ENCODE measurements at places on chromosomes 16 and 17.

GRCh38 chr16:56047307-56048234 is 143.7 kb upstream of the GNAO1 start:
- DNase-seq = peak; percentile 24

- peak; percentile 77 for DNase-seq
Measured at GRCh38 chr17:39660397-39661385, 4.5 kb upstream of the TCAP start.

- DNase-seq = no peak
Measured at GRCh38 chr17:59244081-59244480, 23.8 kb downstream of the GDPD1 start.

DNA sequence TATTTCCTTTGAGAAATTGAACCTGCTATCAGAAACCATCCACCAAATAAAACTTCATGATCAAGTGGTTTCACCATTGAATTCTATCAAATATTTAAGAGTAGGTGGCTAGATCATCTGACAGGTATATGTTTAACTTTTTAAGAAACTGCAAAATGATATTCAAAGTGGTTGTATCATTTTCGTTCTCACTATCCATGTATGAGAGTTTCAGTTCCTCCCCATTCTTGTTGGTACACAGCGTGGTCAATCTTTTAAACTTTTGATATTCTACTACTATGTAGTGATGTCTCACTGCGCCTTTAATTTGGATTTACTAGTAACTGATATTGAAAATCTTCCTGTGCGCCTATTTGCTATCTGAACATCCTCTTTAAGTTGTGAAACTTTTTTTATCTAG is 163.7 kb downstream of the CYB561 start:
- no peak for DNase-seq

GRCh38 chr16:79592186-79592585 is 8.4 kb downstream of the MAF start:
- DNase-seq = no peak

DNA sequence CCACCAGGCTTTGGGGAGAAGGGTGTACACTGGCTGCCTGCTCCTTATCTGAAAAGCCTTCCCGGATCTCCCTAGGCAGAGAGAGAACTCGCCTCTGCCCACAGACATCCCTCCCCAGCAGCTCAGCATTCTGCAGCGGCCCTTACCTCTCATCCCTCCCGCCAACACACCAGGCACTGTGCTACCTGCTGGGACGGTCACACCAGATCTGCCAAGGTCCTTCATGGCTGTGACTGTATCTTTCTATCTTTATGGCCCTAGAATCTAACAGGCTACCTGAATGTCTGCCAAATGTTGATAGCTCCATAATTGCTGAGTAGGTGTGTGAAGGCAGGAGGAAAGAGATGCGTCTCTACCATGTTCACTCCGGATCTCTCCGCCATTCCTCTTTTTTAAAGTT is 7.9 kb downstream of the TSNAXIP1 start:
- no peak for DNase-seq

DNA sequence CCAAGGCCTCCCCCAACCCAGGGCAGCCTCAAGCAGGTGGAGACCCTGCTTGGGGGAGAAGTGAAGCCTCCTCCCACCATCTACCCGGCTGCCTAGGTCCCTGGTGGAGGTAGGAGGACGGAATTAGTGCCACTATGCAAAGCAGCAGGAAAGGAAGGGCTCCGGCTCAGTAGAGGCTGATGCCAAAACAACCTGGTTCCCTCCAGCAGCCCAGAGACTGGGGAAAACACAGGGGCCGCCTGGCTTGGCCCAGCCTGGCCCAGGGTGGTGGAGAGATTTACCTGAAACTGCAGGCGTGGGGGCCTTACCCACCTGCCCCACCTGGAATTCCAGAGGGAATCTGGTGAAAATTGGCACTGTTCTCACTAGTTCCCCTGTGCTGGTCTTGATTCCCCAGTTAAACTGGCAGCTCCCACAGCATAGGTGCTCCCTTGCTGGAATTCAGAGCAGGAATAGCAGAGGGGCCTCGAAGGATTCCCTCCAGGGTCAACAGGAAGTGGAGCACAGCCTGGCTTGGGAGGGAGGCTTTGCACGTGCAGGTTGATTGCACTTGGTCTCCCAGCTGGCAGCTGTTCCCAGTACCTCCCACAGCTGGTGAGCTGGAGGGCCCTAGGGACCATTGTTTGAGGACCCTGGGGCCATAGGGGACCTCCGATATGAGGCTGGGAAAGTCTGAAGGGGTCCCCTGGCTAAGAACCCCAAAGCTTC is 4.5 kb downstream of the CD79B start:
- no peak for DNase-seq

DNA sequence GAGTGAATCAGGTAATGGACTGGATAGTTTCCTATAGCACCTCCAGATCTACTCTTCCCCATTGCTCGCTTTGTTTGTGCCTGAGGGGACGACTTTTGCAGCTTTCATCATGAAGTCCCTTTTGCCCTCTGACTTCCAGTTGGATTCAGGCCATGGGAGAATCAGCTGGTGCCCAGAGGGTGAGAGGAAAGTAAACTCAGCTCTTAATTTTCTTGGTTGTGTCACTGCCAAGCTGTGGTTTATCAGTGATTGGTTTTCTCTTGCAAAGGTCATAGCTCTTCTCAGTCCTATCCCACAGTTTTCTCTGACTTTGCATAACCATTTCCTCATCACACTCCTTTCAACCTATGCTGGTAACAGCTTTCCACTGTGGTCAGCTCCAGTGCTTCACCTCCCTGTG is 200.1 kb downstream of the KCNJ2 start:
- DNase-seq = no peak

GRCh38 chr16:88730632-88731607 is 24.6 kb downstream of the CTU2 start:
- DNase-seq = peak; percentile 90

DNA sequence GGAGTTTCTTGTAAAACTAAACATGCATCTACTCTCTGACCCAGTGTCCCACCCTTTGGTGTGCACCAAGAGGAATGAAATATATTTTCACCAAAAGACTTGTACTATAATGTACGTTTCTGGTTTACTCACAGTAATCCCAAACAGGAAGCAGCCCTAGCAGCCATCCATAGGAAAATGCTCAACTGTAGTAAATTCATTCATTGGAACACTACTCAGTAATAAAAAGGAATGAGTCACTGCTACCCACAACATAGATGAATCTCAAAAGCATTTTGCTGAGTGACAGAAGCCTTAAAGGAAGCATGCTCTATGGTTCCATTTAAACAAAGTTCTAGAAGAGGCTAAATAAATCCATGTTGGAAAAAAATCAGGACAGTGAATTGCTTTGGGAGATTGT is 37.6 kb upstream of the DHRS7B start:
- DNase-seq = no peak

DNA sequence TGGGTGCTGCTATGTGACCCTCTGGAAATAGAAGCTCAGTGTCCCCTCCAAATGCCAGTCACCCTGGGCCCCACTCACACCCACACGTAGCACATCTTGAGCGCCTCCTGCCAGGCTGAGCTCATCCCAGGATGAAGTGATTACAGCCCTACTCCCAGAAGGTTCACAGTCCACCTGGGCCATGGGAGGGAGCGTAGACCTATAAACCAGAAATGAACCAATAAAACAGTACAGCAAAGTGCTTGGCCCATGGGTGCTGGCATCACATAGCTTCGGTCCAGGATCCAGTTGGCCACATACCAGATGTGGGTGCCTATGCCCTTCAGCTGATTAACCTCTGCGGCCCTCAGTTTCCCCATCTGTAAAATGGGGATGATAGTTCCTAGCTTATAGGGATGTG is 2.2 kb upstream of the BICDL2 start:
- DNase-seq = no peak

GRCh38 chr17:75240394-75241142 is 20.8 kb downstream of the GGA3 start:
- DNase-seq = peak; percentile 26

GRCh38 chr16:1525871-1526607 is 7.4 kb upstream of the TMEM204 start:
- DNase-seq = no peak

- no peak for DNase-seq
Measured at GRCh38 chr17:35953720-35954119, 10.2 kb upstream of the LYZL6 start.

GRCh38 chr16:77469634-77470033 is 34.8 kb upstream of the ADAMTS18 start:
- no peak for DNase-seq

DNA sequence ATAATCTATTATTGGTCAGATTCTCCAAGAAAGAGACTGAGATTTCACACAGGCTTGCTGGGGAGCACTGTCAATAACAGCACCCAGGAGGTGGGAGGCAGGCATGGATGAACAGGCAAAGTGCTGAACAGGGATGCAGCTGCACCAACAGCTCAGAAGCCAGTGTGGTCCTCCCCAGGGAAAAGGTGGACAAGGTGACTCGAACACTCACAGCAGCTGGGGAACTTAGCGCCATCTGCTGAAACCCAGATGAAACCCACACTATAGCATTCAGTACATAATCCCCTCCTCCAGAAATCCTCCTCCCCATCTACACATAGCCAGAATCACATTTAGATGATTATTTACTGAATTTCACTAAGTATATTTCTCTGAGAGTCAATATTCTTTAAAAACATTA is 255.2 kb upstream of the WSB1 start:
- no peak for DNase-seq

GRCh38 chr16:50309527-50310307 is 43.4 kb downstream of the ADCY7 start:
- DNase-seq = no peak

GRCh38 chr17:34305061-34305460 is 14.2 kb upstream of the CCL8 start:
- no peak for DNase-seq

GRCh38 chr16:21566891-21567414 is 32.4 kb upstream of the METTL9 start:
- DNase-seq = no peak

GRCh38 chr17:43915559-43915958 is 8.2 kb upstream of the MPP2 start:
- no peak for DNase-seq

- peak; percentile 68 for DNase-seq
Measured at GRCh38 chr17:62704381-62704971, 77.0 kb downstream of the MRC2 start.

GRCh38 chr17:30552994-30553566 is 75.9 kb downstream of the GOSR1 start:
- no peak for DNase-seq

DNA sequence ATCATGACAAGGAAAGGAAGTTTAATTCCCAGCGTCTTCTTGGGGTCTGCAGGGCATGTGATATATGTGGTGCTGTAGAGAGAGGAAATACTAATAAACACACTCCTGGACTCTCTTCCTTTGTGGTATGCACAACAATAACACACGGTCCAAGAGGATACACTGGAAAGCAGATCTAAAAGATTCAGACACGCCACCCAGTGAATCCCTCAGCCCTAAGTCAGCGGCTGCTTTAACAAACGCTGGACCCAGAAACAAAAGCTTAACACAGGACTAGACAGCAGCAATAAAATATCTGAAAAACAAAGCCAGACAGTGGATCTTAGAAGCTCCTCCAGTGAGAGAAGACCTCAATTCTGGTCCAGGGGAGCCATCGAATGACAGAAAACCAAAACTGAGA is 13.1 kb downstream of the CFAP20 start:
- DNase-seq = no peak

- DNase-seq = no peak
Measured at GRCh38 chr16:26374279-26374925, 682.6 kb downstream of the HS3ST4 start.

- DNase-seq = peak; percentile 69
Measured at GRCh38 chr16:27779641-27780164, 229.8 kb downstream of the KATNIP start.

DNA sequence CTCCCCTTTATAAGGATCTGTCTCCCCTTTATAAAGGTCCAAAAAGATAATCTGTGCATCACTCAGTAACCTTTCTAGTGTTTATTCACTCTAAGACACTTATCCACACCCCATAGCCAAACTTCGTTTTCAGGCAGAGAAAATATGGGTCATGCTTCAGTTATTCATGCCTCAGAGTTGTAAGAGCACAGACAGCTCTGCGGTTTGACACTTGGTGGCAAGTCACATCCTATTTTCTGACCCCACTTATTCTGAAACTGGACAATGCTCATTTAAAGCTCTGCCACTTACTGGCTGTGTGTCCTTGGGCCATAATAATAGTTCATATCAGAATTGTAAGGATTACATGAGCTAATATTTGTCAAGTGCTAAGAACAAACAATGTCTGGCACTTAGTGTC is 2.0 kb upstream of the KRTAP2-1 start:
- no peak for DNase-seq

DNA sequence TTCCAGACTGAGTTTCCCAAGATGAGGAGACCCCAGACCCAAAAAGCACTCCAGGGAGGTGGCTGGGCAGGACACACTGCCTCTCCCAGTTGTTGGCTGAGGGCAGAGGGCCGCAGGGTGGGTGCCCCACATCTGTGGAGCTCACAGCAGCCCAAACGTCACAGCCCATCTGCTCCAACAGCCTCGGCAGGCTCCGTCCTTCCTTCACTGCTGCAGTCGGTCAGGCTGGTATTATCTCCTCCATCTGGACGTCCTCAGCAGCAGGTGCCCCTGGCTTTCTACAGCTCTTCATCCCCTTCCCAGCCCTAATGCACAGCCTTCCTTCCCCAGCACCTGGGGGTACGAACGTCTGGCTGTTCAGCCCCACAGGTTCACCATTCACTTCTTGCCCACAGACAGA is 55.2 kb downstream of the PRMT7 start:
- DNase-seq = no peak

DNA sequence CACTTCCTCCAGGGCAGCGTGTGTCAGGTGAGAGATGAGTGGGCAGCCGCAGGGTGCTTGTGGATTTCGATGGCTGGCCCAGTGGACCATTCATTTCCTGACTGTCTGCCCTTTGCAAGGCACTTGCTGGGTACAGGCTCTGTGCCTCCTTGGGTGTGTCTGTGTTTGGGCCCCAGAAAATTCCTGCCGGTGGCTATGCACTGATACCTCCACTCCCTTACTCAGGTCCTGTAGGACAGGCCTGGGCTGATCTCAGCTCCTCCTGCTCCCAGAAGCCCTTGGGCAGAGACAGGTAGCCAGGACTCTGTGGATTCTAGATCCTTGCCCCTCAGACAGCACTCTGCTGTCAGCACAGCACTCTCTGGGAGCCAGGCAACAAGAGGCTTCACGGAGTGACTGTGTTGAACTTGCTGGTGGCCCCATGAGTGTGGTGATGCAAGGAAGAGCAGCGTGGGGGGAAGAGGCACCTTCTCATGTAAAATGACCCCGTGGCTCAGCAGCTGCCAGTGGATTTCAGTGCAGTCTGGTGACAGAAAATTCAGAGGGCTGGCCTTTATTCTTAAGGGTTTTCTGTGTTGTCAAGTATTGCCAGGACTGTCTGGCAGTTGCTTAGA is 29.0 kb downstream of the PGS1 start:
- peak; percentile 75 for DNase-seq

GRCh38 chr16:10578474-10579316 is 1.7 kb downstream of the EMP2 start:
- peak; percentile 64 for DNase-seq

DNA sequence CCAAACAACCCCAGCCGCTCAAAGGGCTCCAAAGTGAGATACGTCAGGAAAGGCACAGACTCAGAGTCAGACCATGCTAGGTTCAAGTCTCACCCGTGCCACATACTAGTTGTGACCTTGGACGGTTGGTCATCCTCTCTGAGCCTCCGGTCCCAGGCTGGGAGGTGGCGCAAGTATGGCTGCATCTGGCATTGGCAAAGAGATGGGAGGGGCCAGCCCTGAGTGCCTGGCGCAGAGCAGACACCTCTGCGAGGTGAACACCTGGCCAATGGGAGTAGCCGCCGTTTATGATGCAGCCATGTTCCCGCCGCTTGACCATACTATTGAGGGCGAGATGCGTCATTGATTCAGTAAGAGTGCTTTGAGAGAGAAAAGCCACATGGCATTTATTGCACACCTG is 97.8 kb upstream of the PLCG2 start:
- DNase-seq = no peak

- no peak for DNase-seq
Measured at GRCh38 chr17:75822119-75822799, 21.9 kb downstream of the UNC13D start.
